Activated T-cell treated with anti-CD3 and anti-CD28 coated beads for 1 hour (primary cell): ENCODE measurements at places on chromosomes 5 and 9.

GRCh38 chr9:82117026-82117811 is 128.6 kb downstream of the SPATA31D1 start:
- DNase-seq, result no peak

GRCh38 chr5:55004729-55005128 is 19.3 kb upstream of the GZMK start:
- DNase-seq, result no peak

DNA sequence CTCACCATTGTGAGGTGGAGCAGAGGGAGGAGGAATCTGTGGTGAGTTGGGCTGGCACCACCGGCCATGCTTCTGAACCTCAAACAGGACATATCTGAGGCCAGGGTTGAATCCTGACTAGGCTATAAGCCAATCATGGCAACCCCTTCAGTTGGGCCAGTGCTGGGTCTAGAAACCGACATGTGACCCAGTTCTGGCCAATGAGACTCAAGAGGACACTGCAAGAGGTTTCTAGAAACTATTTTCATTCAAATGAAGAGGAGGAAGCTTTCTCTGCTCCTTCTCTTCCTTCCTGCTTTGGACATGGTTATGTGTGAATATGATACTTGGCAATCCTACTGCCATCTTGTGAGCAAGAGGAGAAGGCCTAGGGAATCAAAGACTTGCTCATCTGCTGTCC is 417.7 kb downstream of the SEMA5A start:
- DNase-seq, result no peak

GRCh38 chr5:39948867-39949468 is 524.2 kb upstream of the DAB2 start:
- peak; percentile 48 for DNase-seq

- no peak for DNase-seq
These were observed 248.9 kb downstream of the ADAMTSL1 start for GRCh38 chr9:18722882-18723281.

DNA sequence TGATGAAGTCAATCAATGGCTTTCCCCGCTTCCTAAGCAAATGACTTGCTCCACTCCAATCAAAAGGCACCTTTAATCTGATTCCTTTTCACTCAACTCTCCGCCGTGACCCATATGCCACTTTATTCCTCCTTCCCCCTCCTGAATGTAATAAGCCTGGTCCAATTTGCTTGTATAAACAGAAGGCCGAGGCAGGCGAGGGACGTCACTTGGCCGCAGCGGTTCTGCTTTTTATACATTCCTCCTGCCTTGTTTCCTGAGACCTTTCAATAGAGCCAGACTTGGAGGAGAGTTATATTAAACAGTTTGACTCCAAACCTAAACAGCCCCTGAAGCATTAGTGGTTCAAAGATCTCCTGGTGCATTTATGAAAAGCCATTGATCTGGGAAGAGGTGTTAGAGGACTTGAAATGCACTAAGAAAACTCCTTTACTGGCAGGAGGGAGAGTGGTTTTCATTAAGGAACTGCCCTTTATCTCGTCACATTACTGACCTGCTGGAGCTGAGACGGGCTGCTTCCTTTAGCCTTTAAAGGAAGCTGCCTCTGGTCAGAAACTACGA is 273.4 kb downstream of the SLIT3 start:
- no peak for DNase-seq

DNA sequence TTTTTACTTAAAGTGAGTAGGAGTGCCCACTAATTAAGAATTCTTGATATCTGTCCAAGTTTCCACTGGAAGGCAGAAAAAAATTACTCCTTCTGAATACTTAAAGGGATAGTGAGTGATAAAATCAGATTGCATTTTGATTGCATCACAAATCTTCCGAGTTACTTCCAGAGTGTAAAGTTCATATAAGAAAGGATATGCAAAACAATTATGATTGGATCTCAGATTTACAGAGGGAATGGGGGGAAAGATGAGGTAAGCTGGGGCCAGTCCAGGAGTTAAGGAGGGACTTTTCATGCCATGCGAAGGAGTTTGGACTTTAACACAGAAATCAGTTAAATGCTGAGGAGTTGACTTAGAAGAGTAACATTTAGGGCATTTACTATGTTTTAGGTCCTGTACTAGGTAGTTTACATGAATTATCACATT is 9.3 kb upstream of the RNF145 start:
- no peak for DNase-seq

DNA sequence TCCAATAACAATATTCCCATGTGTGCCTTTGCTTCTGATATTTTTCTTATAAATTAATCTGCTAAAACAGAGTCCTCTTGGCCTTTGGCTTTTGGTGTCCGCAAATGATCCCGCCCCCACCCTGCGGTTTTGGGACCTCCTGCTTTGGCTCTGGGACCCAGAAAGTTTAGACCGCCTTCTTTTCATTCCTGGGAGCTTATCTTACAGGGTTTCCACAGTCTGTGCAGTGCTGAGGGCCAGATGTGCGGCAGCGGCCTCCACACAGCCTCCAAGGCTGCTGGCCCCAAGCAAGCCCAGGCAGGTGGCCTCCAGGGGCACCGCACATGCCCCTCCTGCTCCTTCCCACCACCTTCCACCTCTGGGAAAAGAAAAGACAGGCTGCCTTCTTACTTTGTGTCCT is 191.5 kb downstream of the ERCC6L2 start:
- DNase-seq, result no peak

- no peak for DNase-seq
These were observed 1343.1 kb upstream of the C9orf72 start for GRCh38 chr9:28916348-28916747.

DNA sequence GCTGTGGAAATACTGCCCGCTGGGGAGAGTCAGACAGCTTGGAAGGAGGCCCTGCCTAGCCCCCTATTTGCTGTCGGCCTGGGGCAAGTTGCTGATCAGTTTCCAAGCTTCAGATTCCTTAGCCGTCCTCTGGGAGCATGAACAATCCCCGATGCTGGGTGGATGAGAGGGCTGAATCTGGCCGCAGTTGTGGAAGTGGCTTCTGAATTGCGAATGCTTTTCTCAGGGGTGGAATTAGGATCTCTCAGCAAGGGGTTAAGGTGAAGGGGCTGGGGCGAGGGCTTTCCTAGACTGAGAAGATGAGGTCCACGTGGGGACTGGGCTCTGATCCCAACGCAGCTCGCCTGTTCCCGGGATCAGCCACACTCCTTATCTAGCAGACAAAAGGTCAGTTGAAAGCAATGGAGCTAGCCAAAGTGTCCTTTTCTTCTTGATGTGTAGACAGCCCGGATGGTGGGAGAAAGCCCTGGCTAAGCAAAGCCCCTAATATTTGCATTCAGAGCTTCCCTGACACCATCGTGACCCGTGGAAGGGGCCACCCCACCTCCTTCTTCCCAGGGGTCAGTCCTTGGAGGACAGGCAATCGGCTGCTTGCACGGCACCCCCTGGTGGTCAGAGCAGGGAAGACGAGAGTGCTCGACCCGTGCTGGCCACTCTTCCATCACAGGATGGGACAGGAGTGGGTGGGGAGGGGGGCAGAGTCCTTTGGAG is 54.9 kb downstream of the COL15A1 start:
- DNase-seq, result peak; percentile 53

DNA sequence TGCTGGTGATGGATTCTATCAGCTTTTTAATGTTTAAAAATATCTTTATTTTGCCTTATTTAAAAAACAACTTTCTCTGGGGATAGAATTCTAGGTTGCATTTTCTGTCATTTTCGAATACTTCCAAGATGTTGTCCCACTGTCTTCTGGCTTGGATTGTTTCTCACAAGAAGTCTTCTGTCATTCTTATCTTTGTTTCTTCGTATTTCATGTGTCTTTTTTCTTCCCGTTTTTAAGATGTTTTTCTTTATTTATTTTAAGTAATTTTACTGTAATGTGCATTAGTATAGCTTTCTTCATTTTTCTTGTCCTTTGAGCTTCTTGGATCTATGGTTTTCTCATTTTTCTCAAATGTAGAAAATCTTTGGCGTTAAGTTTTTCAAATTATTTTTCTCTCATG is 19.1 kb downstream of the STX17 start:
- no peak for DNase-seq

DNA sequence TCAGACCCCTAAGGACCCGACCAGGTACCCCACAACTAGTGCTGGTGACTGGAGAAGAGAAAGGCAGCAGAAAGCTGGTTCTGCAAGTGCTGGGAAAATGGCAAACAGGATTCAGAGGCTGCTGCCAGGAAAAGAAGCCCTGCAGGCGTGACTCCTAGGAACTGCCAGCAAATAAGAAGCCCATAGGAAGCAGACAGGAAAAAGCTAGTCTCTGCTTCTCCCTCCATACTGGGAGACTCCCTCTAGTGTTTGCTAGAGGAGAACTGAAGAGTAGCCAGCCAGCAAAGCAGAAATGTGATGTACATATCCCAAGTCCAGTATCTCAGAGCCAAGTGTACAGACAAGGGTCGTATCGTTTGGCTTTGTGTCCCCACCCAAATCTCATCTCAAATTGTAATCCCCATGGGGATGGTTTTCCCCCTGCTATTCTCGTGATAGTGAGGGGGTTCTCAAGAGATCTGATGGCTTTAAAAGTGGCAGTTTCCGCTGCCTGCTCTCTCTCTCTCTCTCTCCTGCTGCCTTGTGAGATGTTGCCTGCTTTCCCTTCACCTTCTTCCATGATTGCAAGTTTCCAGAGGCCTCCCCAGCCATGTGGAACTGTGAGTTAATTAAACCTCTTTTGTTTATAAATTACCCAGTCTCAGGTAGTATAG is 38.1 kb upstream of the TUSC1 start:
- DNase-seq, result no peak
